ENCODE measurements at places on chromosomes 2 and 18.

DNA sequence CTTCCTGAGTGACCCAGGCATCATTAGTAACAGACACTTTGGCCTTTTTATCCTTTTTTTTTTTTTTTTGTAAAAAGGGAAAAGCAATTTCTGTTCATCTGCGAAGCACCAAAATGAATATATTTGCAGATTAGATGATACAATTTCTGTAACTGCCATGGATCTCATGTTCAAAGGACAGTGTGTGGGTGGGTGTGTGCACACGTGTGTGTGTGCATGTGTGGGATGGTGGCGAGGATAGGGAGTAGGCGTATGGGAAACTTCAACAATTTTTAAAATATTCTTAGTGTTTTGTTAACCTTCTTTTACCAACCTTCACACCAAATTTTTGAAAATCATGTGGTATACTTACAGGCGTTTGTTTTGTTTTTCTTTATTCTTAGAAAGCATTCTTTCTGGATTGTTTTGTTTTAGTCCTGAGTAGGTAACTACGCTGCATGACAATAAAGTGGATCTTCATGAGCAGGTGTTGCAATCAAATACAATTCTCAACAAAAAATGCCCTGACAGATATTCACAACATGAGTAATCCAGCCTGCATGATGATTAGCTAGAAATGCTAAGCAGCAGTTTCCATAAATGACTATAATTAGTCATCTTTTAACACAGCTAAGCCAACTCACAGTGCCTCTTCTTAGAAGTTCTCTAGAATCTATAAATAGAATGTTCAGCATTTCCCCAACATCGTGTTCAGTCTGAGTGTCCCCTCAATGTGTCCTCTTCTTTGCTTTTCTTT is 53.5 kb upstream of the RMDN2 start:
- no peak for DNase-seq

DNA sequence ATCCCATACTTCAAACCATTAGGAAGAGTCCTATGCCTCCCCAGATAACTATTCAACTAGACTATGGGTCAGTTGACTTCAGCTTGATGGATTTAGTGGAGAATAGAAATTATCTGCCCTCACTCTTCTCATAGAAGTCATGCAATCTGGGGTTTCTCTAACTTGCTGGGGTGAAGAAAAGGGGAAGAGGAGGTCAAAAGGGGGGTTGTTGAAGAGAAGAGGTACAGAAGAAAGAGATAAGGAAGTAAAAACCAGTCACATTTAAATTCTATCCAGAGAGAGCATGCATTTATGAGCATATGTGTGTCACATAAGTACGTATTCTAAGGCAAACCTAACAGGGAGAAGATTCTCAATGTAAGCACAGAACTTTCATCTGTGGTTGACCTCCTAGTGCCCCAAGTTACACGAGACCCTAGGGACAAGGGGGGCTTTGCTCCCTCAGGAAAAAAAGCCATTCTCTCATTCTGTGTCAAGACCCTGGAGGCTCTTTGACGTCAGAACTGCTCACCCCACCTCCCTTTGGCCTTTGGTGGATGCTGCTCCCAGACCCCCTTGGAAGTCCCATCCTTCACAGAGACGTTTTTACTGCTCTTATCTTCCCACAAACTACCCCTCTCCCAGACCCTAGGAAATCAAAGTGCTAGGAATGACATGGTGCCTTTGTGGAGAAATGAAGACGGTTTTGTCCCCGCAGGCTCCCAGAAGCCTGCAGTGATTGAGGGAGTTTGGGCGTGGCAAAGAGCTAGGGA is 236.8 kb upstream of the TNP1 start:
- no peak for DNase-seq

DNA sequence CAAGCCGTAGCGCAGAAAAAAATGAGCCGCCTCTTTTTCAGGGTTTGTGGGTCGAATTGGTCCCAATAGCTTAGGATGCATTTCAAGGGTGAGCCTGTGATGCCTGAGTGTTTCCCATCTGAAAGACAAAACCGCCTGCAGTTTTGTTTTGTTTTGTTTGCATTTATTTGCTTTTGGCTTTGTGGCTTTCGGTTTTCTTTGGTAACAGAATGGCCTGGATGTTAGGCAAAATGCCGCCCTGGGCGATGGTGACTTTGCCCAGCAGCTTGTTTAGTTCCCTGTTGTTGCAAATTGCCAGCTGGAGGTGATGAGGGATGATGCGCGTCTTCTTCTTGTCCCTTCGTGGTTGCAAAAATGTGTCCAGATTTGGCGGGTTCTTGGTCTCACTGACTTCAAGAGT is 109.4 kb downstream of the LTBP1 start:
- no peak for DNase-seq

- DNase-seq, result no peak
Measured at GRCh38 chr2:198214114-198214596, 409.8 kb downstream of the PLCL1 start.

- DNase-seq, result no peak
Measured at GRCh38 chr2:14023558-14023957, 609.0 kb upstream of the LRATD1 start.

DNA sequence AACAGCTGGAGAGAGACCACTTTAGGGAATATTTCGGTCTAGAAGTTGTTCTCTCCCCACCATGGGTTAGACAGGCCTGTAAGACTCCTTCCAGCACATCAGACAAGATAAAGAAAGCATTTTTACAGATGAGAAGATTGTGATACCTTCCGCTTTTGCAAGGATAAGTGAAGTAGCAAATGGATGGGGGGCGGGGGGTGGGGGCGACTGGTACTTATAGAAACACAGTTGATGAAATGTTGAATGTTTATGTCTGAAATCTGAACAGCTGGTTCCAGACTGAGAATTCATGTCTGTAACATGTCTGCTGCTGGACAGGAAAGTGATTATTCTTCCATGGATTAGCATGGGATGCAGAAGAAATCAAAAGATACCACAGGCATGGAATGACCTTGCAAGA is 90.5 kb upstream of the FN1 start:
- no peak for DNase-seq

DNA sequence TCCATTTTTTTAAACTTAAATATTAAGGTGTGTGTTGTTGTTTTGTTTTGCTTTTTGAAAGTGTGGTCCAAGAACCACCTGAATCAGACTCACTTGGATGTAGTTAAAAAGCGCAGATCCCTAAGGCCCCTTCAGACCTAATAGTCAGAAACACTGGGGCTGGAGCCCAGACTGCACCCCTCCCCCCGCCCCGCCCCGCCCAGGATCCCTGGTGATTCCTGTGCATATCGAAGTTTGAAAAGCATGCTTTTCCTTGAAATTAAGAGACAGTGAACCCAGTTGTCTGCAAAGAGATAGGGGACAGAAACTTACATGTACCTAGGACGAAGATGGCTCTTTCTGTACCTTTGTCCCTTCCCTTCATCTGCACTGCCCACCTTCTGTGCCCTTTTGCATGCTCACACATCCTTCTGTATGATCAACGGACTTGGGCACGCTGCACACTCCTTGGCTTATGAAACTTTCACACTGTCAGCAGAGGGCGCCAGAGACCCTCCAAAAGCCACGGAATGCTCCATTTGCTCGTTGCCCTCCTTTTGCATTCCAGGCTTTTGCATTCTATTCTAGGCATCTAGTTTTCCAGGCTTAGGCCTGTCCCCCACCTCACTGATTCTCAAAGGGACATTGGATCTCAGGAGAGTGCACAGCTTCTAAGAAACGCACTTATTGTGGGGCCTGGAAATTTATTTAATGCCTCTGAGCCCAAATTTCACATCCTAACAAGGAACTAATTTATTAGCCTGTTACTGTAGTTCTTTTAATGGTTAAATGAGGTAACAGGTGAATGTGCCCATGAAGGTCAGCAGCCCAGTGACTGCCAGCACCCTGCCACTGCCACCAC is 32.8 kb upstream of the SLC14A1 start:
- peak; percentile 55 for DNase-seq

GRCh38 chr2:188798159-188798558 is 176.0 kb upstream of the COL3A1 start:
- no peak for DNase-seq

GRCh38 chr2:226573158-226573557 is 226.5 kb downstream of the IRS1 start:
- DNase-seq, result no peak

DNA sequence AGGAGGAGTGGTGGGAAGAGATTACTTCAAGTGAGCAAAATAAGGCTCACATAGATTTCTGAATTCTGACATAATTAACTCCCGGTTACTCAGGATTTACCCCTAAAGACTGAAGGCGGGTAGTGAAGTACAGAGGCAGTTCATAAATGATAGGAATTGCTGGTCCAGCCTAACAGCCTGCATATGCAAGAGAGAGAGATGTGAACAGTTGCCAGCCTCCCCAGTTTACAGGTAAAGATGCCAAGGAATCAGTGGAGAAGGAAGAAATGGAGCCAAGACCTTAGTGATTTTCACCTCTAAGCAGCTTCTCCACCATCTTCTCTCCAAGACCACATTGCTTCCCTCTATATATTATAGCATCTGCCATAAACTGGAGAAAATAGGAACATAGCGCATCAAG is 91.8 kb upstream of the THUMPD2 start:
- DNase-seq, result no peak

DNA sequence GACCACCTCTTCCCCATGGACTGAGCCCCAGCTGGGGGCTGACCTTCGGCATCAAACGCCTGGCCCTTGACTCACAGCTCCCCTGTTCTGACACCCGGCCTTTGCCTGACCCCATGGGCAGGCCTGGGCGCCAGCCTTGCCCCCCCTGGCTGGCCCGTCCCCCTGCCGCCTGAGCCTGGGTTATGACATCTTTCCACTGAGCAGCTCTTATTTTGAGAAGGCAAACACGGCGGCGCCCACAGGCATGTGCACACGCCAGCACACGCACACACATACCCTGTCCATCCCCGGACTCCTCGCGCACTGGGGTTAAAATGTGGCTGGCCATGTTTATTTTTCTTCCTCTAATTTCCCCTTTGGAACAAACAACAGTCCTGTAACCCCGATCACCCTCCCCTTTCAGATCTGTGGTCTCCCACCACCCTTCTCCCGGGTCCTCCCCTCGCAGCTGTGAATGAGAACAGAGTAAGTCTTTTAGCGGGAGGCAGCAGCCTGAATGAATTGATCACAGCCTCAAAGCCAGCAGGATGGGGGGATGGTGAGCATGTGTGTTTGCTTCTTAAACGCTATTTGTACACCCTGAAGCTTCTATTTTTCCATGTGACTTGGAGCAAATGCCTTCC is 11.8 kb upstream of the ATOH8 start:
- no peak for DNase-seq

DNA sequence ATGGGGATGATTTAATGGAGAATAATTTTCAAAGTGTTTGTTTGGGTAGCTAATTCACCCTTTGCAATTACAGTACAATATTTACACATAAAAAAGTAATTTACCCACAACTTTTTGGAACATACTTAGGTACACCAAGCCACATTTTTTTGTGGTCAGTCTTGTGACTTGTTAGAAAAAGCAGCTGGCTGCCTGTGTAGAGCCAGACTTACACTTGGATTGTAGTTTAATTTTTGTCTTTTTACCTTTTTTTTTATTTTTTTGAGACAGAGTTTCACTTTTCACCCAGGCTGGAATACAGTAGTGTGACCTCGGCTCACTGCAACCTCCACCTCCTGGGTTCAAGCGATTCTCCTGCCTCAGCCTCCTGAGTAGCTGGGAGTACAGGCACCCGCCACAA is 45.4 kb downstream of the RALBP1 start:
- no peak for DNase-seq

DNA sequence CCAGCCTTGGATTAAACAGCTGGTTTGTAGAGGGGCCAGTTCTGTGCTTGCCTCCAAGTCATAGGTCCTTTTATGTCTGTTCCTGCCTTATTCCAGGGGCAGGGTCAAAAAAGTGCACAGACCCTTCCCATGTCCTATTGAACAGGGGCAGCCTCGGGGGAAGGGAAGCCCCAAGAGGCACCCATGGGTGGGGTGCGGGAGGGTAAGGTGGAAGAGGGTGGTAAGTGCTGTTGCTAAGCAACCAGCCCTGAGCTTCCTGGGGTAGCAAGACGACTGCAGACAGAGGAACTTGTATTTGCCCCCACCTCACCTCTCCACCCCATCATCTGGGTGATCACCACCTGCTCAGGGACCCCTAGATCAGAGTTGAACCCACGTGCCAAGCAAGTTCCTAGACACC is 7.7 kb downstream of the DNMT3A start:
- DNase-seq, result no peak

DNA sequence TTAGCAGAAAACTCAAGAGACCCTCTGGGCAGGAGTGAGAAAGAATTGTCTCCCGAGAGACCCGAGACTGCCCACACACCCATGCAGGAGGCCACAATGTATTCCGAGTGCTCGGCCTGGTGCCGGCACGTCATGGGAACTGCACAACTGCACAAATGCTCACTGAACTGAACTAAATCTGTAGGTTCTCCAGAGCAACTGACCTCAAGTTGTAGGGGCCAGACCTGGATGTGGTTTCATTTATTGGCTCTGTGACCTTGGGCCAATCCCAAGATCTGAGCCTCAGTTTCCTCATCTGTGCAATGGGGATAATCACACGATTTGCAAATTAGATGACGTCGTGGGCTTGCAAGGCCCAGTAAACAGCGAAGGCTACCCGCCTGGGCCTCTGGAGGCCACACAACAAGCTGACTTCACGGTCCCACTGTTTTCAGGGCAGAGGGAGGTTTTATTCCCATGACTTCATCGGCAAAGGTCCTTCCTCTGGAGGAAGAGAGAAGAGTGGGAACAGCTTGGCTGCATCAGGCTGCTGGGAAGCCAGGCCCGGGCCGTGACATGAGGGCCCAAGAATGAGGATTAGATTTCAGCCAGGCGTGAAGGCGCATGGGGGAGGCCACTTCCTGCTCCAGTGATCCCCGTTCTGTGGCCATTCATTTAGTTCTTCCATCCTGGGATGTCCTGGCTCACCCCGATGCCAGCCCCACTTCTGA is 3.6 kb upstream of the ERFE start:
- DNase-seq, result no peak

- no peak for DNase-seq
Measured at GRCh38 chr18:13638719-13639595, 87.4 kb downstream of the FAM210A start.

DNA sequence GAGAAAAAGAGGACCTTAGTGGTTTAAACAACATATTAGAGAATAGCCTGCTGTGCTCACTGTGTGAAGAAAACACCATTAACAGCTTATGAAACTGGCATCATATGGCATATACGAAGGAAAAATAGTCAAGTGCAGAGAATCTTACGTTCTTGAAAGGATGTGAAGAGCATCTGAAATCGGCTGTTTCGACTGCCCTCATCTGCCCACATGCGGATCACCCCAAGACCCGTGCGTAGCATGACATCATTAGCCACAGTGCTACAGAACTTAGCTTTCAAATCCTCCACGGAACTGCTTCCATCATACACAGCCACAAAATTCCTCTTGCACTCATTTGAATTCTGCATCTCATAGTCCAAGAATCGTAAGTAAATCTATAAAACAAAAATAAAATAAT is 84.3 kb downstream of the NETO1 start:
- no peak for DNase-seq

DNA sequence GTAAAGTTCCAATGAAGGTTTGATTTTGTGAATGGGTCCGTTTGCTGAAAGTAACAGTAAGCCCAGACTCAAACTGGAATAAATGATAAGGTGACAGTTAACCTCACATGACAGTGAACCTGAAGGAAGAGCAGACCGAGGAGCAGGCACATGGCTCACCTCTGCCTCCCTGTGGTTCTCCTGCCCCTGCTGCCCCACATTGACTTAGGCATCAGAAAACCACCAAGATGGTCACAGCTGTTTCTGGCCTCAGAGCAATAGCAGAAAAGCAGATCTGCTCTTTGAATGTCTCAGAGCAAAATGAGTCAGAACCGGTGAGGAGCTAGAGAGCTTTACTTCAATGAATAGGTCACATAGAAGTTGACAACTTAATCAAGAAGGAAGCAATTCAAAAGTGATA is 487.6 kb downstream of the METTL4 start:
- no peak for DNase-seq

- DNase-seq, result no peak
Measured at GRCh38 chr2:240183006-240183874, 42.8 kb upstream of the OTOS start.
